Right hindlimb (tissue), 1 donor: ENCODE measurements at places on chromosomes 5 and 9.

GRCh38 chr9:10260501-10260900, 352.3 kb downstream of the PTPRD start:
- no peak for DNase-seq

GRCh38 chr9:129027685-129028191, 393 bp downstream of the SH3GLB2 start:
- peak; percentile 49 for DNase-seq

DNA sequence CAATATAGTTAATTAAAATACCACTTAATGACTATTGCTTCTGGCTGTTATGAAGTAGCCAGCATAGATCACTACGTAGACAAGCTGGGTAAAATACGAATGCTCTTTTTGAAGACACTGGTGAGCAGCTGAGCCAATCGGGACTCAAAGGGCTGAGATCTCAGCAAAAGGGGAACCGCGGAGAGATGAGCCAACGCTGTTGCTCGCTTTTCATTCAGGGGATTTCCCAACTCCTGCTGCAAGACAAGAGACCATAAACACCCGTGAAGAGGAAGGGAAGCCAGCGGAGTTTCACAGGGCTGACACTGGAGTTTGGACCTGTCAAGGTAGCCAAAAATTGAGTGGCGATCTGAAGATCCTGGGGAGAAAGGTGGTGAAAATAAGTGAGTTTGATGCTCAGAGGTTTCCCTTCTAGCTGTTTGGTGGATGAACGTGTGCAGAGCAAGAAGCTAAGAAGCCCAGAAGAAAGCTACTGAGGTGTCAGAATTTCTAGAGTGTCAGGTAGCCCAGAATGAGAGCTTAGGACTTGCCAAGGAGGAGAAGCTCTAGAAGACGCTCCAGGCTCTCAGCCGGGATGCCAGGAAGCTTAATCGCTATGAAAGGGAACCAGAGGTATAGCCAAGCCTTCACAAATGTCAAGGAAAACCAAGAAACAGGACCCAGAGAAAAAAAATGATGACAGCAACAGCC, 79.6 kb upstream of the RNU6ATAC start:
- peak; percentile 28 for DNase-seq

GRCh38 chr5:53323943-53324642, 156.3 kb upstream of the FST start:
- DNase-seq, result no peak

GRCh38 chr5:52119768-52120167, 667.9 kb upstream of the ITGA1 start:
- no peak for DNase-seq

DNA sequence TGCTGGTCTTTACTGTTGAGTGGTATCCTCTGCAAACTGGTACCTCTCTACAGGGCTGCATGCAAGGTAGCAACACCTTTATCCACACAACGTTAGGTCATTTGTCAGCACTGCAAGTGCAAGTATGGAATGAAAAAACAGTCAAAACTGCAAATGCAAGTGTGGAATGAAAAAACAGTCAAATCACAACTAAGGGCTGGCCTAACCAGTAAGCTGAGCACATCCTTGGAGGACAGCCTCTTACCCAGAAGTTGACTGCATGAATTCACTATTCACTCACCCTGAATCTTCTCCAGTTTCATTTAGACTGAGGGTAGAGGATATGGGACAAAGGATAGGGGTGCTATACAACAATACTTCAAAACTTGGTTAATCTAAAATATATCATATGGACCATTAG, 158.4 kb downstream of the PPP2R2B start:
- DNase-seq, result no peak

- peak; percentile 51 for DNase-seq
These were observed 27.9 kb upstream of the CTNNA1 start for GRCh38 chr5:138725153-138725817.

DNA sequence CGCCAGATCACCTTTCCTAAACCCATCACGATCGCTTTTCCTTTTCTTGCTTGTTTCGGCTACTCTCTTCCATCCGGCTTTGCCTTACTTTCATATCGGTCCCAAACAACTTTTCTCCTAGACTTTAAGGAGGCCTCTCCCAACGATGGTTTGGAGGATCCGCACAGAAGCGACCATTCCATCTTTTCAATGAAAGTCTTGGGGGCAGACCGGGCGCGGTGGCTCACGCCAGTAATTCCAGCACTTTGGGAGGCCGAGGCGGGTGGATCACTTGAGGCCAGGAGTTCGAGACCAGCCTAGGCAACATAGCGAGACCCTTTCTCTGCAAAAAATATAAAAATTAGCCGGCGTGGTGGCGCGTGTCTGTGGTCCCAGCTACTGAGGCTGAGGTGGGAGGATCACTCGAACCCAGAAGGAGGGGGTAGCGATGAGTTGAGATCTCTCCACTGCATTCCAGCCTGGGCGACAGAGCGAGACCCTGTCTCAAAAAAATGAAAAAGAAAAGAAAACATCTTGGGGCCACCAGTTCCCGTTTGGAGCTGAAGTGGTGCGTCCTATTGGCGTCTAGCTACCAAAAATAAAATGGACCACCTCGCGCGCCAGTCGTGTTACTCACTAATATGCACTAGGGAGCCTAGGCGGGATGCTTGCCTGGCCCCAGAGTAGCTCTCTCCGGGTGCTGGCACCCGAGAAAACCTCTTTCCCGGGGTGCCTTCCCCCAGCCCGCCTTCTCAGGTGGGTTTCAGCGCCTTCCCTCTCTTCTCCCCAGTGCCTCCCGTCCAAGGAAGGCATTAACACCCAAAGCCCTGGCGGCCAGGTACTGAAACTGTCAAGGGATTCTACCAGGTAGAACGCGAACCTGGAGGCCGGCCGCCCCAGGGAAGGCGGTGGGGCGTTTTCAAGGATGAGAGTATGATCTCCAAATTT, 800 bp upstream of the AP3B1 start:
- peak; percentile 20 for DNase-seq

DNA sequence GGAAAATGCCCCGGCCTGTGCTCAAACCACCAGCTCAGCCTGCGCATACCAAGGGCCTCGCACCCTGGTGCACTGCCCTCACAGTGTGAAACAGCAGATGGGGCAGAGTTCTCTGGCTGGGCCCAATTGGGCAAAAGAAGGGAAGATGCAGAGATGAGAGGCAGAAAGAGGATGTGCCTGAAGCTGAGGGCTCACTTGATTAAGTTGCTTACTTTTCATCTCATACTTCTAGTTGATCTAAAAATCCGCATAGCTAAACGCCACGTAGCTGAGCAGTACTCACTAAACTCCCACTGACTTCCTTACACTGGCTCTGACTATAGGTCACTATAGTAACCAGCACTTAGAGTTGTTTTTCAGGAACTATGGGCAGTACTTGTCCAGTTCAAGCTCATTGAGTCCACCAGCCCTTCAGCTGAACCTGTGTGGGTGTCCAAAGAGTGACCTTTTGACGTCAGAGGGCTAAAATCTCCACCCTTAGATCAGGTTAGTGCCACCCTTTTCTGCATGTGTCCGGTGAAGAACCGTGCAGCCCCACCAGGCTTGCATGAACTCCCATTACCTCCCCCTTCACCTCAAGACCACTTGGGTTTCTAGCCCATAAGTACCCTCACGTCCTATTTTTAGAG, 215.2 kb downstream of the AUH start:
- no peak for DNase-seq

GRCh38 chr9:79301085-79301484, 270.7 kb upstream of the TLE4 start:
- no peak for DNase-seq

DNA sequence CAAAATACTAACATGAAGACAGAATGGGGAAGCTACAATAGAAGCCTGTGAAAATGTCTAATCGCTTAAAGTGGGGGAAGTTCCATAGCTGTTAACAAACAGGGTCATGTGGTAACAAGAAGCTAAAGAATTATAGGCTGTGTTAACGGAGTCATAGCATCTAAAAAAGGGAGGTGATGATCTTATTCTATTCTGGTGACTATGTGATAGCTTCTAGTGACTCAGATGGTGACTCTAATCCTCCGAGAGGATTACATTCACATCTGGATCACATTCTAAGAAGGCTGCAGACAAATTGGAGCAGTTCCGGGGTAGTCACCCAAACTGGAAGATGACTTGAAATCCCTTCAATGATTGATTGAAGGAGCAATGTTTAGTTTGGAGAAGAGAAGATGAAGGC, 142.1 kb downstream of the LIFR start:
- no peak for DNase-seq

DNA sequence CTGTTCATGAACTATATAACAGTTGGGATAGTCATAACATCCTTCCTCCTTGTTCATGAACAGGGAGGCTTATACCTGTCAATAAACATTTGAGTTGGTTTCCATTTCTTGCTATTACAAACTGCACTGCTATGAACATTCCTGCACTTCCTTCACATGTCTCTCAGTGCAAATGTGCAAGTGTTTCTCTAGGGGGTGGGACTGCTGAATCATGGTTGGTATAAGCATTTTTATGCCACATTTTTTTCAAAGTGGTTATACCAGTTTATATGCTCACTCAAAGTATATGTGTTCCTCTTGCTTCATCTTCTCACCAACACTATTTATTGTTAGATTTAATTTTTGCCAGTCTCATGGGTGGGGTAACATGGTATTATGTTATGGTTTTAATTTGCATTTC, 25.8 kb upstream of the TPD52L3 start:
- no peak for DNase-seq

DNA sequence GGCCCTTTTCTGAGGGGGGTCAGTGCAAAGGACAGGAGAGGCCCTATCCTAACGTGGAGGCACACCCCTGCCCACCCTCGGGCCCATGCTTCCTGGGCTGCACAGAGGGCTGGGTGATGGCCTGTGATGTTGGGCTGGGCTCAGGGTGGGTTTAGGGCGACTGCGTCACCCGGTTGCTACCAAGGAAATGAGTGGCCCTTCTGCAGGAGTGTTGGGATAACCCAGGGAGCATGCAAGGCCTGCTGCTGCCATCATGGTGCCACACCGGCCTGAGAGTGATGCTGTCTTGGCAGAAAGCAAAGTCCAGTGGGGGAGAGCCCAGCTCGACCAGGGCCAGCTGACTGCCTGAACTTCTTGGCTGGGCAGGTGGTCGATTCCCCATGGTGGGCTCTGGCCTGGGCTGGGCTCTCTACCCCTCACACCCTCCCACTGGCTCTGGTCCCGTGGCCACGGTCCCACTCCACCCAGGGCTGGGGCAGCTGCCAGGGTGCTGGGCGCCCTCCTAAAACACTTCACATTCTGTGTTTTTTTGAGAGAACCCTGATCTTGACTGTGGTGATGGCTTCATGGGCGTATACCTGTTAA, 21.5 kb upstream of the MRNIP start:
- no peak for DNase-seq

- peak; percentile 70 for DNase-seq
These were observed at the start of gene FBLL1 for GRCh38 chr5:168528521-168529373. TSS of gene FBLL1 (plus strand) at chr5:168529305. CDS start at chr5:168529505, 200 bp downstream.

- DNase-seq, result no peak
These were observed 113.5 kb upstream of the RASA1 start for GRCh38 chr5:87154191-87154590.

DNA sequence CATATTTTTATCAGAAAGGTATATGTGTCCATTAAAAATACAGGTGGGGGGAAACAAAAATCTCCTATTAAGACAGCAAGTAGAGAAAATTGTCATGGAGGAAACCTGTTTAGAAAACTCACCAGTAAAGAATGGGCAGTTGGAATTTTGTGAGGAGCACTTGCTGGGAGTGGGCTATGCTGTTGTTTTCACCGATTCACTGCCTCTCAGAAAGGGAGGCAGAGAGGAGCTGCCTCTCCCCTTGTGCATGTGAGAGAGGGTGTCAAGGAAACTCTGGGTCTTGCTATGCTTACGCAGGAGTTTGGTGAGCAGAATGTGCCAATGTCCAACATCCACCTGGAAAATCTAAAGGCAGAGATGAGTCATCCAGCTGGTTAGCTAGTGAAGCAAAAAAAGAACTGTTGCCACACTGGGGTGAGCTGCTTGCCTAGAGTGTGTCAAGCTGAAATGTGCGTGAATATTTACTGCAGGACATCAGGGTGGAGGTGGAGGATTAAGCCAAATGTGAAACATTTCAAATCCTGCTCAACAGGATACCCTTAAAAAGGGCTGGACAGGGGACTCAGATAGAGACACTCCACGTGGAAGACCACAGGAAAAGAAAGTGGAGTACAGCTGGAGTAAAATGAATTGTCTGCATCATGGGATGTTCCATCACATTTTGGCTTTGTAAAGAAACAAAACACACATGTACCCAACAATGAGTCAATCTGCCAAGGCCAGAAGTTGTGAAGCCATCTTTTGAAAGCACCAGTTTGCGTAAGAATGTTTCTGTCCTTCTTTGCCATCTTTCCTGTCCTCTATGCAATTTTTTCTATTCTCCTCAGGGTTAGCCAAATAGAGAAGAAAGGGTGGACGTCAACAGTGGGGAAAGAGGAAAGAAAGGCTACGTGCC, 449.7 kb upstream of the MPDZ start:
- peak; percentile 52 for DNase-seq

DNA sequence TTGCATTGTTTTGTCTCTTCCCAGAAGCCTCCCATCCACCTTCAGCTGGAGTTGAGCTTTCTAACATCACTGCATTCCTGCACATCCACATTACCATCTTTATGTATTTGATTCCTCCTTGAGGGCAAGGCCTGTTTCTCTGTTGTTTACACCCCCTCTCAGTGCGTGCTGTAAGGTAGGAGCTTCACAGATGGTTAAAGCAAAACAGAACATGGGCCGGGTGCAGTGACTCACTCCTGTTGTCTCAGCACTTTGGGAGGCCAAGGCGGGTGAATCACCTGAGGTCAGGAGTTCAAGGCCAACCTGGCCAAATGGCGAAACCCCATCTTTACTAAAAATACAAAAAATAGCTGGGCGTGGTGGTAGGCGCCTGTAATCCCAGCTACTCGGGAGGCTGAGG, 110.9 kb downstream of the KCNIP1 start:
- DNase-seq, result no peak

GRCh38 chr5:11384441-11385250, 519.6 kb downstream of the CTNND2 start:
- peak; percentile 19 for DNase-seq

DNA sequence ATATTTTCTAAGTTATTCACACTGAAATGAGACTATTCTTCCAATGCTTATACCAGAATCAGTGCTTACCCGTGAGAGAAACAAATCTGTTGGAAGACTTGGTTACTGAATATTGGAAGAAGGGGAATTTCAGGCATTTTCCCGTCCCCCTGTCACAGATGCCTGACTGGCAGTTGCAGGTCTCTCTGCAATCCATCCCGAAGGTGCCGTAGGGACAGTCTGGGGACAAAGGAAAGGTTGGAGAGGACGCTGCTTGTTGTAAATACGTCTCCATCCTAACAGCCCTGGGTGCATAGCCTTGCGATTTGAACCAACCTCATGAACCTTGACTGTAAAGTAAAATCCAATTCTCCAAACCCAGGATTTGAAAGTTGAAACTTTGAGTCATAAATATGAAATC, 3.5 kb downstream of the ESM1 start:
- DNase-seq, result no peak

GRCh38 chr5:35253582-35253981, 23.3 kb upstream of the PRLR start:
- no peak for DNase-seq

GRCh38 chr5:138068742-138069600, 14.9 kb upstream of the WNT8A start:
- peak; percentile 42 for DNase-seq

DNA sequence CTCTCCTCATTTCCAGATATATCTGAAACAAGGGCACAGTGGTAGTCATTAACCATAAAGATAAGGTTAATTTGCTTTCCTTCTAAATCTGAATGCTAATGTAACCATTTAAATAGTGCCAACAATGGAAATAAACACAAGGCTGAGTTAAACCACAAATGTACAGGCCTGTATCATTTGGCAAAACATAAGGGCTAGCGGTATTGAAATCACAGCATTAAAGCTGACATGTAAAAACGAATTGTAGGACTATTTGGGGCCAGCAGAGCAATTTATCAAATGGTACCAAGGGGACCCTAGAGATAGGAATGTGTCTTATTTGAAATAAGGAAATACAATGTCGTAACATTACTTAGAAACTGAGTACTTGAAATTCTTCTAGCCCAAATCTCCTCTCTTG, 247.5 kb upstream of the RPS23 start:
- DNase-seq, result no peak
